RWPE1 (cell line): ENCODE measurements at places on chromosomes 16 and 17.

- DNase-seq = no peak
These were observed 145.0 kb upstream of the HS3ST4 start for GRCh38 chr16:25546791-25547190.

DNA sequence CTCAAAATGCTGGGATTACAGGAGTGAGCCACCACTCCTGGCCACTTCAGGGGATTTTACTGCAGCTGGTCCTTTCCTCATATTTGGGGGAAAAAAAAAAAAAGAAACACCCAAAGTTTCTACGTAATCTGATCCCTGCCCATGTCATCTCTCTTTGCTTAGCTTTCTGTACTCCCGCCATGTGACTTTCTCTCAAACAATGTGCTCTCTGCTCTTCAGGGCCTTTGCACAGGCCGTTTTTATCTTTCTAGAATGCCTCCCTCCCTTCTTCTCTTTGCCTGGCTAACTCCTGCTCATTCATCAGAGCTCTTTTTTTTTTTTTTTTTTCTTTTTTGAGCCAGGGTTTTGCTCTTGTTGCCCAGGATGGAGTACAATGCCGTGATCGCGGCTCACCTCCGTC, 4.9 kb upstream of the HDAC5 start:
- no peak for DNase-seq

- DNase-seq = no peak
These were observed 146.7 kb upstream of the SHISA6 start for GRCh38 chr17:11094331-11094730.

DNA sequence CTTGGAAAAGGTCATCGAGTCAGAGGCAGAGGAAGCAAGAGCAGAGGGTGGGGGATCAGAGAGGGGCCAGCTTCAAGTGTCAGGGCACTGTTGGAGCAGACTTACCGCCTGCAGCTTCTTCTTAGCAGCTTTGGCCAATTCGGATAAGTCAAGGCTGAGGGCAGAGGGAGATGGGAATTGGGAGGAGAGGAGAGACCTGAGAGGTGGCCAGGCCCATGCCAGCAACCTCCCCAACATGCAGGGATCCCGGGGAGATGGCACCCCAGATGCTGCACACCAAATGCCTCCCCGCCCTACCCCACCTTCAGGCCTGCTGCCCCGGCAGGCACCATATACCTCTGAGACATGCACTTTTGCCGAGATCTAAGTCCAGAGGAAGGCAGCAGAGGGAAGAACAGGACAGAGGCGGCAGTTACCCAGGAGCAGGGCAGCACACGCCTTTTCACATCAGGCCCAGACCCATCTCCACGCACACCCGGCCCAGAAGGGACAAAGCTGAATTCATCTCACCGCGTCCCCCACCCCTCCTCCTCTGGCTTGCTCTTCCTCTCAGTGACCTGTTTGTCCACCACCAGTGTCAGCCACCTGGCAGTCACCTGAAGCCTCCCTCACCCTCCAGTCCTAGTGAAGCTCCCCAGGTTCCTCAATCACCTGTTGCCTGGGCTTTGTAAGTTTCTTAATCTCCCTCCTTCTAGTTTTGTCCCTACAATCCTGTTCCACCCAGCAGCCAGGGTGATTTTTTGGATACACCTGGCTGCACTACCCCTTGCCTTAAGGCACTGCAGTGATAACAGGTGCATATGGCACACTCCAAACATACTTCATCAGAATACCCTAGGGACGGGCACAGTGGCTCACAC, 10.4 kb downstream of the TP53I13 start:
- DNase-seq = no peak
